ENCODE measurements at places on chromosomes 7 and 10.

GRCh38 chr7:106793015-106793975 is 71.8 kb upstream of the PIK3CG start:
- no peak for DNase-seq

- no peak for DNase-seq
Observed at GRCh38 chr10:95865814-95866466, 41.8 kb upstream of the CC2D2B start.

DNA sequence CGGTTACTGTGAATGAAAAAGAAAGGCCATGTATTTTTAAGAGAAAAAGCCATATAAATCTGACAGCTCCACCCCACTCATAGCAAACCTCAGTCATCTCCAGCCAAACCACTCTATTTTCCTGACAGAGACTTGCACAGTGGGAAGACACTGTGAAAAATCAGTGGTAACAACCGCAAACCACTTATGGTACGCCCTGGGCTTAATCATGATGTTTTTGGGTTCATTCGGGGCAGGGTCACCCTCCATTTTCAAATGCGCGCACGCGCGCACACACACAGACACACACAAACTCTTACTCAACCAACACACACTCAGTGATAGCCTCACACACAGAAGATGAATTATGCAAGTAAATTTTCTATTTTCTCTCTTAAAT is 82.1 kb upstream of the HPS1 start:
- DNase-seq = no peak

DNA sequence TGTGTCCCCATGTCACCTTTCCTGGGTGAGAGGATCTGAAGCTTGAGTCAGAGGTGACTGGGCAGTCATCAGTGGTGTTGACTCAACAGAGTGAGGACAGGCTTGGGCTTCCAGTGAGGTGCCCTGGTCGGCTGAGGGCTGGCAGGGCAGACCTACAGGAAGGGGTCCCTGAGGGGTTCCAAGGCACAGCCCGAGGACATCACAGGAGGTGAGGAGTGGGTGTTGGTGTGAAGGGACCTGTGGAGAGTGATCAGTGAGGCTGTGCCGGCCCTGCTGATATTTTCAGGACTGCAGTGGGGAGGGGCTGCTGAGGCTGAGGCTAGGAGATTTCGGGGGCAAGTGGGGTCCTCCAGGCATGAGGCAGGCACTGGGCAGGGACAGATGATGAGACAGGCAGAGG is 545.5 kb downstream of the TCERG1L start:
- no peak for DNase-seq

DNA sequence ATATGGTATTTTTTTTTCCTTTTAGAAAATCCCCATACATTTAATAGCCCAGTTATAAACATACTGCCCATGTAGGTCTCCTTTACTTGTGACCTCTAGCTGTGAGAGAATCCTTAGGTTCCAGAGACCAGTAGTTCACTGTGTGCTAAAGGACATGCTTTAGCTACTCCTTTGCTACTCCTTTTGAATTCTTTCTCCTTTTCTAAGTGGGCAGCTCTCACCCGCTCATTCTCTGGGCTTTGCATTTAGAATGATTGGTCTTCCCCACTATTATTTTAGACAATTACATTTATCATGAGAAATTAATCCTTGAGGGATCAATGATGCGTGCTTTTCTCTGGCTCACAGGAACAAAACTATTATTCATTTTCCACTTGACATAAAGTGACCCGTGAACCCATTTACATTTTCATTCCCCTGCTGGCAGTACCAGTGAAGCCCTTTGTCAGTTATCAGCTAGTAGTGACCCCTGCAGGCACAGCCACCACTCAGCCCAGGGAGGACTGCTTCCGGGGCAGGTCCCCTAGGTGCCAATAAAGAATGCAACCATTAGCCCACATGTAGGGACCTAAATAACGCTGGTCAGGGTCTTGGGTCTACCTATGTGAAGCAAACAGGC is 844.3 kb downstream of the CNTNAP2 start:
- no peak for DNase-seq

GRCh38 chr7:4071370-4072058 is 610.6 kb upstream of the FOXK1 start:
- DNase-seq = no peak

DNA sequence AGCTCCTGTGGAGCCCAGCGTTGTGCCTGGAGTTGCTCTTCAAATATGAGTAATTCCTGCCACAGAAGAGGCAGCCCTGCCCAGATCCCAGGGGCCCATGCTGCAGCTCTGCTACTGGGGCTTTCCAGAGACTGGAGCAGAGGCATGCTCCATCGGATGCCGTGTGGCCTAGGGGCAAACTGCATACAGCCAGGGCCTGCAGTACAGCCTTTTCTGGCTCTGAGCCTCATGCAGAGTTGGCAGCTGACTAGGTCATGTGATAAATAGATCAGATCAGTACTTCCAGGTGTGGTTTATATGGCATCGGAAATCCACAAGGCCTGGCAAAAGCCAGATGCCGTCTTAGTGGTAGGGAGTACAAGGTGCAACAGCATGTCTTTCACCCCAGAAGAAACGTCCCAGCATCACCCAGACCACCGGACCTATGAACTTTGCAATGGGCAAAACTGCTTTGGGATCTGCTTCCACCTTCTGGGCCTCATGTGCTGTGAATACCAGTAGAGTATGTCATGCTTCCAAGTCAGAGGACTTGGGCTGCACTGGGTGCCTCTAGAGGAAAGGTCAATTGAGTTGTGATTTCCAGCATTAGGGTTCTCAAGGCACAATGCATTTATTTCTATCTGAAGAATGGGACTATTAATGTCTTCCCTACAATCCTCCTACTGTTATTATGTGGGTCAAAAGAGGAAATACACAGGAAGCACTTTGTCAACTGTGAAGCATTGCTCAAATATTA is 250.7 kb upstream of the ZNF32 start:
- DNase-seq = no peak

GRCh38 chr7:27714831-27715444 is 25.0 kb upstream of the TAX1BP1 start:
- no peak for DNase-seq

DNA sequence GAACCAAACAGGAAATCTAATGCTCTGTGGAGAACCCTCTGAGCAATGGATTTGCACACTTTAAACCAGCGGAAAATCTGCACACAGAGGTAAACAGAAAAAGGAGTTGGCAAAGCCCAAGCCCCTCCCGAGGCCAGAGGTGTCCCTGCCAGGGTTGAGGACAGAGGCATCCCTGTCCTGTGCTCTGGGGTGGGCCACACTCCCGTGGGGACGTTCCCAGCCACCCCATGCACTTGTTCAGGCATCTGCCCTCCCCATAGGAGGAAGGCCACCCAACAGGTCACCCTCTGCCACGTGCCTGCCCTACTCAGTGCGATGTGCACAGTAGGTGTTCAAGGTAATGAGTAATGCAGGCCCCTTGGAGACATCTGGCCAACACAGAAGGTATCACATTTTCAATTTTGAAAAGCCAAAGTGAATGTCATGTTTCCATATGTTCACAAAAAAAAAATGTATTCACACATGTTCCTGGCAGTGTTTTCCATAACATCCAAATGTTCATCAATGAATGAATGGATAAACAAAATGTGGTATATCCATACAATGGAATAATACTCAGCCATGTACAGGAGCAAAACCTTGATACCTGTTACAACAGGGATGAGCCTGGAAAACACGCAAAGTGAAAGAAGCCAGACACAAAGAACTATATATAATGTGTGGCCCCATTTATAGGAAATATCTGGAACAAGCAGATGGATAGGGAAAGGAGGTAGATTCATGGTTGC is 108.1 kb downstream of the EBF3 start:
- DNase-seq = no peak

- DNase-seq = peak; percentile 49
Observed at GRCh38 chr7:143884969-143885559, 16.9 kb downstream of the TCAF1 start.

DNA sequence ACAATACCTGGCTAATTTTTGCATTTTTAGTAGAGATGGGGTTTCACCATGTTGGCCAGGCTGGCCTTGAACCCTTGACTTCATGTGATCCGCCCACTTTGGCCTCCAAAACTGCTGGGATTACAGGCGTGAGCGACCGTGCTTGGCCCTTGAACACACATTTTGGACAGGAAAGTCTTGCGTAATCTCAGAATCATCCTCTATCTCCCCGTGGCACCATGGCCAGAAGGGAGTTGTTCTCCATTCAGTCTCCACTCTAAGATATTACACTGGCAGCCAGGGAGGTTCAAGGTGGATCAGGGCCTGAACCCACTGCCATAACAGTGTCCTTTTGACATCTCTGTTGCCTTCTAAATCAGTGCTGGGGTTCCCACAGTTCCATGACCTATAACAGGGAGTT is 29.2 kb upstream of the GALNTL5 start:
- DNase-seq = no peak

DNA sequence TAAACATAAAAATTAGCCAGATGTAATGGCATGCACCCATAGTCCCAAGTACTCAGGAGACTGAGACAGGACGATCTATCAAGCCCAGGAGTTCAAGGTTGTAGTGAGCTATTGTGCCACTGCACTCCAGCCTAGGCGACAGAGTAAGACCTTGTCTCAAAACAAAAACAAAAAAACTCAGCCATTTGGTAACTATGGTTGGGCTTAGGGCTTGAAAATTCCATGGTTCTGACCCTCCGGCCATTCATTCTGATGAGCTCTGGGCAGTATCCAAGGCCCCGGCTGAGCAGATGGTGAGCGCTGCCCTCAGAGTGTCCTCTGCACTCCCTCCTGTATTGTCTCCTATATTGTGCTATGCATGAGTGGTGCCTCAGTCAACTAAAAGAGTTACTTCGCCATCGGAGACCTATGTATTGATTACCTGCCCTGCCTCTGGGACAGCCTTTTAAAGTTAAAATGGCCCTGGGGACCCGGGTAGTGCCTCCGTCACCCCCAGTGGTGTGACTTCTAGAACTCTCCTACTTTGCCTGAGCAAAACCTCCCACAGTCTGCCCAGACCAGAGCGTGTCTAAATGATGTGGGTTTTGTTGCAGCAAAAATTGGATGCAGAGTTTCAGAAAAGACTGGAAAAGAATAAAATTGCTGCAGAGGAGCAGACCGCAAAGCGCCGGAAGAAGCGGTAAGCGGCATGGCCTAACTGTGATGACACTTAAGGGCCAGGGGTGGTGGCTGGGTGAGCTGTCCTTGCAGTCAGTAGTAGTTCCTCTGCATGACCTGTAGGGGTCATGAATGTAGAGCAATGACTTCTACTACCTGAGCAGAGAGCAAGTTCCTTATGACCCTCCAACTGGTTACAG is 8.1 kb downstream of the PRKRIP1 start:
- DNase-seq = no peak

DNA sequence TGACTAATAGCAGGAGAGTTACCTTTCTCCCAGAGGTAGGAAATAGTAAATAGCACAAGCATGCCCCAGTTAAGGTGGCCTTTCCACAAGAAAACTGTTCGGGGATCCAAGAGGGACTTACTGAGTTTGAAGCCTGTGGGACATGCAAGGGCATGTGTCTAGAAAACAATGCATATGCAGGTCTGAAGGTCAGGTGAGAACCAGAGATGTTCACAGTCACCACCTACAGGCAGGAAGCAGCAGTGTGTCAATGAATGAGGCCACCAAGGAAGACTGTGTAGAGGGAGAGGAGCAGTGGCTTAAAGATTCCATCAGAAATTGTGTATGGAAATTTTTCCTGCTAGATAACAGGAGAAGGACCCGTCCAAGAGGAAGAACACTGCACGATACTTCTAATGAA is 66.0 kb downstream of the CALD1 start:
- no peak for DNase-seq

- DNase-seq = no peak
Observed at GRCh38 chr7:138608275-138608674, 92.9 kb downstream of the SVOPL start.

- DNase-seq = no peak
Observed at GRCh38 chr7:67566101-67566500, 569.5 kb downstream of the TYW1 start.

DNA sequence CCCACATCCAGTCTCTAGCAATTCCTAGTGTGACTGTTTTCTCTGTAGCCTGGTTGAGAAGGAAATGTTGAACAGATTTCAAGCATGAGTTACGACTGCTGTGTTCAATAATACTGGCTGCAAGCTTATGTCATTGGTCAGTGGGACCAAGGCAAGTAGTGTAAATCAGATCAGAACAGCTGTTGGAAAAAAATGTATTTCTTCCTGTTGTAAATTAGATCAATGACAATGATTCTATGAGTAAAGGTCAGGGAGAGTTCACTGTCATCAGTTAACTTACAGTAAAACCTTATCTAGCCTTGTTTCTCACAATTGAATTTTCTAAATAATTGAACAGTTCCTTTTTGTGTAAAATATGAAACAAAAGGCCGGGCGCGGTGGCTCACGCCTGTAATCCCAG is 6.7 kb downstream of the OTUD1 start:
- DNase-seq = no peak

DNA sequence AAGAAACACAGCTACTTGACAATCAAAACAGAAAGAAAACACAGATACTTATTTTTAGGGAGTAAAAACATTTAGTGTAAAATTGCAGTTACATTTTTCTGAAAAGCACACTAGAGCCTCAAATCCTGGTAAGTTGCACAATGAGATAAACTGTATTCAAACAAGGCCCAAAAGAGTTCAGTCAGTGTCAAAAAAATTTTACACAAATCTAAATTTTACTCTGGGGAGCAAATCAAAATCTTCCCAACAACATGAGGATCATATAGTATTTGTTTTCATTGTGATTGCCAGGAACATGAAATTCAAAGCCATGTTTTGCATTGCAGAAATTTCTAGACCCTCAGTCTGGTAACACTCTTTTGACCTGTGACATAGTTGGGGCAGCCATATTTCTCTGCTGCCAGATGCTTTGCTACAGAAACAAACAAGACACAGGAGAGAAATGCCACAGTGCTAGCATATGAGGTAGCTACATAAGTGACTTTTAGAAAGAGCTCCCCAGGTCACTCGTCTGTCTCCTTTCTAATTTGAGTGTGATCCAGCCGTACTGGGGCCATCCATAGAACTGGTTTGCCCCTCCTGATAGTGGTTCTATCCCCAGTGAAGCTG is 49.6 kb downstream of the PDE1C start:
- no peak for DNase-seq

DNA sequence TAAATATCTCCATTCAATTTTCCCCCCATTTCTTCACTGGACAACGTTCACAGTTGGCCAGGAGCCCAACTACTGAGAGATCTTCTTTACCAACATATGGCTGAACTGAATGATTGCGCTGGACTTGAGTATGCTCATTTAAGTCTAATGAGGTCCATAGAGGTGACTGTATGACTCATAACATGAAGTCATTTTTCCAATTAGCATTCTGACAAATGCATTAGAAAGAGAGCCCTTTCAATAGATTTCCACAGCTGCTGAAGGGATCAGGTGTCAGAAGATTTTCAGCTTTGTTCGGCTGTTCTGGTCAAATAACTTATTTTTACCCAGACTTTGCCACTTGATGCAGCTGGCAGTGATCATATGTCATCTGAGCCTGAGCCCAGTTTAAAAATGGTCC is 438.0 kb downstream of the ETV1 start:
- no peak for DNase-seq

GRCh38 chr7:150831851-150832250 is 20.5 kb upstream of the AOC1 start:
- DNase-seq = no peak

- no peak for DNase-seq
Observed at GRCh38 chr7:39637400-39637799, 14.0 kb downstream of the RALA start.

Data from fibroblast of skin of left quadriceps (primary cell).